ENCODE measurements at places on chromosomes 12 and 14. TPM values are rescaled to one million over a fixed set of nuclear protein-coding genes. Genes with fewer than 3 reads are reported as not detected.

- no peak for DNase-seq
These were observed 86.3 kb downstream of the PLCZ1 start for GRCh38 chr12:18651525-18651924.

DNA sequence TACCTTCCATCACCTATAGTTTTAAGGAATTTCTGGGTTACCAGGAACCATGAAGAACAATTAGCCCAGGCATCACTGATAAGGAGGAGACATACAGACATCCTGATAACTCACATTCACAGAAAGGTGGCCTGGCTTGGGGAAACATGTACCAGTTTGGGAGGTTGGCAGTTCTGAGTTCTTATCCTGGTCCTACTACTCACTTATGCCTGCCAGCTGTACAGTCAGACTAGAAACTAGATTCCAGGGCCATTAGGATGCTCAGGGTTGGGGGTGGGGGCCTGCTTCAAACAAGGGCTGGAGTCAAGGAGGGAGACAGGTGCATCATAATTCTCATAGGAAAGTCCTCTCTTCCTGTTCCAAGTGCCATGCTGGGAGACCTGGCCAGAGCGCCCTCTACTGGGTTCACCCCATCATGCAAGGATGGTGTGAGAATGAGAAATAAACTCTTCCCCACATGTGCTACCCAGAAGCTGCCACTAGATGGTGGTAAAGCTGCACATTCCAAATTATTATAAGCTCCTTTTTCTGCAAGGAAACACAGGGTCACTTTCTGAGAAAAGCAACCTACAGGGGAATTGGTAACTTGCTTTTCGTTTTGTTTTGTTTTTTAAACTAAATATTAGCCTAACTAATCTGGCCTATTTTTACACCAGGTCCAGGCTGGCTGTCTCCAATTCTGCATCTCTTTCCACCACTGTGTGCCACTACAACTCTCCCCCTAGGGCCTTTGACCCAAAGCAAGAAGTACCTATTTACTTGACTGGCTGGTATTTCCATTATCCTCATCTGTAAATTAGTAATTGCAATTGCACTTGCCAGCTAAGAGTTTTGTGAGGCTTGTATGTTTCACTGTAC is 14.5 kb downstream of the OAS2 start:
- DNase-seq: peak; percentile 48

GRCh38 chr14:35814371-35815005 is 5.4 kb upstream of the RALGAPA1 start:
- peak; percentile 67 for DNase-seq

GRCh38 chr14:21978184-21978998 is 304.8 kb upstream of the OR4E1 start:
- DNase-seq: peak; percentile 87

GRCh38 chr12:57165741-57166140 is 18.3 kb upstream of the LRP1-AS start:
- DNase-seq: no peak

GRCh38 chr12:18461758-18462157 is 200.4 kb downstream of the PIK3C2G start:
- no peak for DNase-seq

The DDN gene
- 0.09 TPM for total RNA-seq

The WNT5B gene
- 4.8 TPM for total RNA-seq

The KCTD10 gene
- 8.9 TPM for total RNA-seq

The NDRG2 gene
- 19.8 TPM for total RNA-seq

DNA sequence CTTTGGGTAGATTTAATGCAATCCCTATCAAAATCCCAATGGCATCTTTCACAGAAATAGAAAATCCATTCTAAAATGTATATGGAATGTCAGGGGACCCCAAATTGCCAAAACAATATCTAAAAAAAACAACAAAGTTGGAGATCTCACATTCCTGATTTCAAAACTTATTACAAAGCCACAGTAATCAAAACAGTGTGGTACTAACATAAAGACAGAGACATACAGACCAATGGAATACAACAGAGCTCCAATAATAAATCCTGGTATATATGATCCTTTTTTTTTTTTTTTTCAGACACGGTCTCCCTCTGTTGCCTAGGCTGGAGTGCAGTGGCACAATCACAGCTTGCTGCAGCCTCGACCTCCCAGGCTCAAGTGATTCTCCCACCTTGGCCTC is 4.7 kb downstream of the TMBIM4 start:
- DNase-seq: no peak

GRCh38 chr12:16613199-16613598 is 7.2 kb upstream of the LMO3 start:
- no peak for DNase-seq

GRCh38 chr14:71905031-71905430 is 27.2 kb upstream of the RGS6 start:
- DNase-seq: no peak

The KRT5 gene
- 326 TPM for total RNA-seq

DNA sequence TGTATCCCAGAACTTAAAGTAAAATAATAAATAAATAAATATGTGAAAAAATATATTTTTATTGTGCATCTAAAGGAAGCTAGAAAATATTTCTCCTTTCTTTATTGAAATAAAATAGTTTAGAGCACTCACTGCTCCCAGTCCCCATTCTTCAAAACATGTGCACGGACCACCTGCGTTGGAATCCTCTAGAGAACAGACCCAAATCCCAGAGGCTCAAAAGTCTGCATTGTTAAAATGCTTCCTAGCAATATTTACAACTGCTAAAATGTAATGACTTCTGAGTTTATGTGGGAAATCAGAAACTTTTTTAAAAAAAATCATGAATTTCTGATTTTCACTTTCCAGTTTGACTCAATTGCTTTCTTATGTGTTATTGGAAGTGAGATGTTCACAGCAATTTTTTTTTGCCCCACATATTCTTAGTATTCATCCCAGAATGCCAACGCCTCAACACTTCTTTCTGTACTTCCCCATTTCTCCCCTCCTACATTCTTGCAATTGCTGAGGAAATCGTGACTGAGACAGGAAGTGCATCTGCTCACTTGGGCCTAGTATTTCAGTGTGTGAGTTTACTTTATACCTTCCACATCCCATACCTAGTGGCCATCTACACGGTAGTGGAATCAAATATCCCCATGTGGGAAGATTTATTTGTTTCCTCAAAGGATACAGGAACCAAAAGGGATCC is 116.0 kb upstream of the FLRT2 start:
- no peak for DNase-seq

DNA sequence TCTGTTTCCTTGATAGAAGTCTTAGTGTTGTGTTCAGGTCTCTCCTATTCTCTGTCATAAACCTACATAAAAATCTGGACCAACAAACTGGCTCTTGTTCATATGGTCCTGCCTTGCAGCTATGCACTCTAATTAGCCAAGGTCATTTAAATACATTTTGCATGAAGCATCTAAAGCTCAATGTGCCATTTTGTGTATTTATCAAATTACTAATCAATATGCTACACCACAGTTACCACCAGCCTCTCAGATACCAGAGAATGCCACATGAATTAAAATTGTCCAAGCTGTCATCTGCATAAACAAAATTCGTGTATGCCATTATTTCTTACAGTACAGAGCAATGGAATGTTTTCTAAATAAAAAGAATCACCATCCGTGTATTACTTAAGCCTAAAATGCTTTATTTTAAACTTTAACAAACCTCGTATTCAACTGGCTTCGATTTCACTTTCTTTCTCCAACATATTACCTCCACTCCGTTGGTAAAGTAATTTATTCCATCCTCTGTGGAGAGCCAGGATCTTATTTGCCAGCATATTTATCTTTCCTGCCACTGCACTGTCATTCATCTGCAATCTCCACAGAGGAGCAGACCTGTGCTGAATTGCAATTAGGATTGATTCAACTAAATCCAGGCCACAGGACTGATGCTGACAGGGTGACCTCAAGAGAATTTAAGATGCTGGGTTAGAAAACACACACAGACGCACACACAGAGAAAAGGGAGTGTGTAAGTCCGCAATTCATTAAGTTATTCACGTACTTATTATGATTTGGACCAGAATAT is 284.1 kb upstream of the FOXG1 start:
- no peak for DNase-seq

The ASB2 gene
- 3.7 TPM for total RNA-seq

DNA sequence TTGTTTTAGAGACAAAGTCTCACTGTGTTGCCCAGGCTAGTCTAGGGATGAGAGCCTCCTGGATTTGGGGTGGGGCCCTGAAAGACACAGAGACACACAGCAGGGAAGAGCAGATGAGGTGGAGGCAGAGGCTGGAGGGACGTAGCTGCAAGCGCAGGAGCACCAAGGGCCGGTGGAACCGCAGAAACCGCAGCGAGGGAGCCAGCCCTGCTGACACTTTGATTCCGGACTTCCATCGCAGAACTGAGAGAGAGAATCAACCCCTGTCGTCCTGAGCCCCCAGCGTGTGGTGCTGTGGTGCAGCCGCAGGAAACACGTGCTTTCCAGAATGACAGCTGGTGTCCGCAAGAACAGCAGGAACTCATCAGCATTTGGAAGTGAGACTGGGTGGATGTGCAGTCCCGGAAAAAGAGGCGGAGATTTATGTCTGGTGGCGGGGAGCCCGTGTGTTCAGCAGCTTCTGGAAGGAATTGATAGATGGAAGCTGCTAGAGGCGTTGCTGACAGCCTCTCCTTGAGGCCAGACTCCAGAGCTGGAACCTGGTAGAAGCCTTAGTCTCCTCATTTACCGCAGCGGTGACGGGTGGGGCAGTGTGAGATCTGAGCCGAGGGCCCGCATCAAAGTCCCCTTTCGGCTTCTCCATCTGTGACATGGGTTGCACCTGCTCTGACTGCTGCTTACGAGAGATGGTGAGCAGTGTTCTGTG is 21.9 kb upstream of the KLC1 start:
- DNase-seq: no peak

GRCh38 chr14:22338917-22339715 is 249.9 kb downstream of the DAD1 start:
- DNase-seq: peak; percentile 47

GRCh38 chr12:96335270-96335669 is 65.0 kb downstream of the CDK17 start:
- peak; percentile 18 for DNase-seq

DNA sequence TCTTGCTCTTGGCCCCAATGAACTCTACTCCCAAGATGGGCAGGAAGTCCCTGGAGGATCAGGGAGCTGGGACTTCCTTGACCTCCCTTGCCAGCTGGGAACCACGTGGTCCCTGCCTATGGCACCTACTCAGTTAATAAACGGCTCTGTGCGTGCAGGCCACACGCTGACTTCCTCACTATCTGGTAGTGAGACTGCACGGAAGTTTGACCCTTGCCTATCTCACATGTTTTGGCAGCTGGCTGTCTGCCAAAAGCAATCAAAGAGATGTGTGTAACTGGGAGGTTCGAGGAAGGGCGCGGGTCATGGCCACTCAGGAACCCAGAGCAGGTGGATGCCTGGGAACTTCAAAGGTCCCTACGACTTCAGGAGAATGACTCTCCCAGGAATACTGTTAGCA is 57.9 kb downstream of the RFLNA start:
- no peak for DNase-seq

DNA sequence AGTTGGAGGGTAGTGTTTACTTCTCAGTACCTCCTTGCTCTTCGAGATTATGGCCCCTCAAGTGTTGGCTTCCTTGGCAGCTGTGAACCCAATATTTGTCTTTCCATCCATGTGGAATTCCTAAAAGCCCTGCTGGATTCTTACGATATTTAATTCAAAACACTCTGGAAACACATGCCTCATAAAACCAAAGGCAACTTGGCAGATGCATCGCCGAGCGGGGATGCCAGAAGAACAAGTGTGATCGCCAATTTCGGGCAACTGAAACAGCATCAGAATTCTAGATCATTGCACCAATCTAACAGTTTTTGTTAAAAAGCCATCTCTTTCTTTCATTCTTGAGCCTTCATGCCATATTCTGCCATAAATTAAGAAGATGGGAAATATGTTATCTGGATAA is 934.4 kb downstream of the AACS start:
- DNase-seq: no peak

DNA sequence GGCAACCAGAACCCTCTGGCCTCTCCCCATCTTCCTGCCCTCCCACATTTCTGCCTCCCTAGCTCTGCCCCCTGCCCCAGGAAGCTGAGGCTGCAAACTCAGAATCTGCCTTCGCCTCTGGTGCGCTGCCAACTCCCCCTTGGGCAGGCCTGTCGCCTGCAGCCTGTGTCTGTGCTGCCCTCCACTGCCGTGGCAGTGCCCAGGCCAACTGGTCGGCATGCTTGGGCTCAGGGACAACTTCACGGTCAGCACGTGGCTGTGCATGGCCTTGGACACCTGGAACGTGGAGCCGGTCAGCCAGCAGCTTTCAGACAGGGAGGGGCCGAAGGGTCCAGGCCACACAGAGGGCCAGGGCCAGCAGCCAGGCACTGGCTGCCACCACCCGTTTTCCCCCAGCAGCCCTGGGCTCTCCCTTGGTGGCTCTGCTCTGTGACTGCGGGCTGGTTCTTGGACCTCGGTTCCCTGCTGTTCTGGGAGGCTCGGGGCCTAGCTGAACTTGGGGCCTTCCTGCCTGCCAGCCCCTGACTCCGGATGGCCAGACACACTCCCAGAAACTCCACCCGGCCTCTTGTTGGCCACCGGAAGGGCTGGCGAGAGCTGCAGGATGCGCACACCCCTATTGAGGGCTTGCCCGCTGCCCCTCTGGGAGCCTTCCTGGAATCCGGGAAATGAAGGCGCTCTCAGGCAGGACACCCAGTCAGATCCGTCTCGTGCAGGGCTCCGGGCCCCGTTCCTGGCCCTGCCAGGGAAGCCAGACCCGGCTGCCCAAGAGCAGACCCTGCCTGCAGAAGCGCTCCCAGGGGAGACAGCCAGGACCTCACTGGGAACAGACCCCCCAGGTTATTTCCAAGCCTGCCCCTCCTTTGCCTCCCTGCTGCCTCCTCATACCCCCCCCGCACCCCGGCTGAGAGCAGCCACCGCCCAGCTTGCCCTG is 34.2 kb upstream of the PPP1R13B start:
- no peak for DNase-seq

DNA sequence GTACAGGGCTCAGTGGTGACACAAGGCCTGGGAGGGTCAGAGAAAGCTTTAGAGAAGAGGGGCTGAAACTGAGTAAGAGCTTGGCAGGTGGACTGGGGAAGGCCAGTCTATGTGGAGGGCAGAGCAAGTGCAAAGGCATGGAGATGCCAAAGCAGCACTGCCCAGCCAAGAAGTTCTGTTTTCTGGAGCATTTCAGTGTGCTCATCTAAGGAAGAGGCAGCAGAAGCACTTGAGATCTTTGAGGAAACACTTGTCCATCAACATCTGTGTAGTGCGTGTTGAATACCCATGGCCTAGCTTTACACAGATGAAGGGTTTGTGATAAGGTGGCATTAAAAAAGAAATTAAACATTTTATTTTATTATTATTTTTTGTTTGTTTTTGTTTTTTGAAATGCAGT is 52.8 kb downstream of the FOS start:
- no peak for DNase-seq

The OTX2 gene
- total RNA-seq: 0.14 TPM

The BMP4 gene
- total RNA-seq: 0.99 TPM

DNA sequence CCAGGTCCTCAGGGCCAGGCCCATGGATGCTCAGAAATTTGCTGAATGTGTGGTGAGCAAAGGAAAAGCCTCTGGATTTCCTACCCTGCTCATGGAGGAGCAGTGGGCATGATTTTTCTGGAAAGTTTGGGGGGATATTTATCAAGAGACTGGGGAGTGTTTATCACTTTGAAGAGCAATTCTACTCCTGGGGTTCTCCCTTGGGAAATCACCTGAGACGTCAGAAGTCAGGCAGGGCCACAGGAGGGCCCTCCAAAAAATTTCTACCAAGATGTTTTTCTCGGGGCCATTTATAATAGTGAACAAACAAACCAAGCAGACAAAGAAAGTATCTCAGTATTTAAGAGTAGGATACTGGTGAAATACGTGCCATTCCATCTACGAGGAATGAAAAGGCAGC is 20.1 kb upstream of the EIF2B2 start:
- DNase-seq: no peak

The CAPZA3 gene
- total RNA-seq: not detected
